ENCODE measurements at places on chromosomes 7 and 10. TPM values are rescaled to one million over a fixed set of nuclear protein-coding genes. Genes with fewer than 3 reads are reported as not detected.

GRCh38 chr7:18494821-18495408, 634 bp upstream of the HDAC9 start:
- no peak for DNase-seq

DNA sequence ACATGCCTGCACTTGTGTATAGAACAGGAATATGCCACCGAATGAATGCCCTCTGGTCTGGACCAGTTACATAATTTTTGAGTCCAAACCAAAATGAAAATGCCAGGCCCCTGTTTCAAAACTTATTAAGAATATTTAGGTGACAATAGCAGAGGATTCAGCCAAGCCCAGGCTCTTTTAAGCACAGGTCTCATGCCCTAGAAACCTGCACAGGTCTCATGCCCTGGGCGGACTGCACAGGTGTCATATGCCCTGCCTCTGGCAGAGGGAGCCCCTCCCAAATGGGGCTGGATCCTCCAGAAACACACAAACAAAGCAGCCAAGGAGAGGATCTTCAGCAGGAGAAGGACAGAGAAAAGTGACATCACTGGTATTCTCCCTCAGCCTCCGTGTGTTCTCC, 605.4 kb upstream of the NRP1 start:
- DNase-seq: no peak

DNA sequence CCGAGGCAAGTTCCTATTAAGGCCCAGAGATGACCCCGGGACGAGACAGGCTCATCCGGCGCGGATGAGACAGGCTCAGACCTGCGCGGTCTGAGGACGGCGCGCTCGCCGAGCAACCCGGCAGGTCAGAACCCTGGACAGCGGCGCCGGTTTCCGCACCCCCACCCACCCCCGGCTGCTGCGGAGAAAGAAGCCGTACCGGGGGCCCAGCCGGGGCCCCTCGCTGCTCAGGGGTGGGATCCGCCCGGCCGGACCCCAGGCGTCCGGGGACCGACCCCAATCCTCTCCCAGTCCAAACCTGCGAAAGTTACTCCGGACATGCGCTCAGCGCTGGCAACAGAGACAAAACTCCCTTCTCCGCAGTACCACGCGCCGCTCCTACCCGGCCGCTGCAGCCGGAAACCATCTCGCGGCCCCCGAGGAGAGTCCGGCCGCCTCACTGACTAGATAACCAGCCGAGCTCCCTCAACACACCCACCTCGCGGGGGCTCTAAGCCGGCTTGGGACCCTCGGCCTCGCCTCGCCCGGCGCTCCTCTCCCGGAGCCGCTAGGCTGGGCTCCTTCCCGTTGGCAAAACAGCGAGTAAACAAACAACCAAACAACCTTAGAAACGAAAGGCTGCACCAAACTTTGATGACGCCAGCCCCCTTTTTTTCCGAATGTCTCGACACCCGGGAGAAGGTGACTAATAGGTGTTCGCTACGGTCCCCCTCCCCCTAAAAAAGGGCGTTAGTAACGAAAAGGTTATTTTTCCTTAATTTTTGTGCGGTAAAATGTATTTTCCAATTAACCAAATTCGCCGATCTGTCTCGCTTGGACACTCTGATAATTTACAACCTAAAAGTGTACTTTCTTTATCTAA, 2.3 kb upstream of the DRGX start:
- peak; percentile 29 for DNase-seq

- DNase-seq: no peak
These were observed 14.7 kb upstream of the SERPINE1 start for GRCh38 chr7:101112233-101112632.

GRCh38 chr10:24645784-24646183, 77.9 kb downstream of the ARHGAP21 start:
- DNase-seq: no peak

DNA sequence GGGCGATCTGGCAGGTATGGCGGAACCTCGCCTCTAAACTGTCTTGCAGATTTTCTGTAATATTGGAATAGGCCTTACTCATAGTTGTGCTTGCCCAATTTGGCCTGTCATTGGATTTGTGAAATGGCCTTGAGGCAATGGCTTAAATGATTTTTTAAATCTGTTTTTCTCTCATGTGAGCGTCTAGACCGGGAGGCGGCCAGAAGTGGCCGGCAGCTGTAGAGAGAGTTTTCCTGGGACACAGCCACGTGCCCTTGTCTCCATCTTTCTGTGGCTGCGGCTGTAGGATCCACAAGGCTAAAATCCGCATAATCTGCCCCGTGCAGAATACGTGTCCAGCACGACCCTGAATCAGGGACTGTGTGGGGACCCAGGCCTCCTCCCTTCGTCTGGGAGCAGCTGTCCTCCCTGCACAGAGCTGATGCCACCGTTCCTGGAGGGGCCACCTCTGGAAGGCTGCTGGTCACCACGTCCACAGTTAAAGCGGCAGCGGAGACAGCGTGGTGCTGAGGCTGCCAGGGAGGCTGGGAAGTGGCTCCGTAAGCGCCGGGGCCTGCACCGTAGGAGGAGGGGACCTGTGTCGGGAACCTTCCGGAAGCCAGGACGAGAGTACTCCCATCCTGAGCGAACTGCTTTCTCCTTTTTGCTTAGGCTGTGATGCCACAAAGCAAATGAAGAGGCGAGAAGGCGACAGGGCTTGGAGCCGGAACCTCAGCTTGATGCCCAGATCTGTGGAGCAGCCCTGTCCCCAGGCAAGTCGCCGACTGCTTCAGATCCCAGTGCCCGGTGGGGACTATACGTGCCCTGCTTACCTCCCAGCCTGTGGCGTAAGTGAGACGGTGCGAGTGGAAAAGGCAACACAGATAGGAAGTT, 99.8 kb downstream of the DYNC2I1 start:
- no peak for DNase-seq

TM9SF3 gene
- polyA plus RNA-seq: 92.3 TPM

ANXA8 gene
- 42.3 TPM for polyA plus RNA-seq

CPA2 gene
- polyA plus RNA-seq: not detected

CCDC172 gene
- polyA plus RNA-seq: not detected

TET1 gene
- polyA plus RNA-seq: 0.45 TPM

PTF1A gene
- not detected for polyA plus RNA-seq

ZNF777 gene
- polyA plus RNA-seq: 10.5 TPM

H2AZ2 gene
- 244 TPM for polyA plus RNA-seq

VPS26A gene
- polyA plus RNA-seq: 62.5 TPM

Measured in A549 (cell line).